Activated T-cell treated with anti-CD3 and anti-CD28 coated beads for 24 hours (primary cell): ENCODE measurements at places on chromosomes 5 and 9.

DNA sequence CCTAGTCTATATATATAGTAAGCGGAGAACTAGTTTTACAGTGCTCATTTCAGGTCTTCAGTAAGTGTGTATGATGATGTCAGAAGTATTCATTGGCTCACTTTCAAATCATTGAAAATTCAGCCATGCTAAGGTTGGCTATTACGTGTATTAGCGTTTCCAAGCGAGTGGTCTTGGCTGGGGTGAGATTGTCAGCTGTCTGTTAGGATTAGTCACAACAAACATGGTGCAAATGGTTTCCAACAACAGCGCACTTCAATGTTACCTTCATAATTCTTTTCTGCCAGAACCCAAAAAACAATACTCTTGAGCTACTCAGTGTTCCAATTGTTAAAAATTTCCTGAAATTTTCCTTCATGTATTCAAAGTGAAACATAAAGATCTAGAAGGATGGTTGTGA lies 283.0 kb downstream of the AOPEP start:
- no peak for DNase-seq

- no peak for DNase-seq
Measured at GRCh38 chr9:17962747-17963146, 383.9 kb downstream of the SH3GL2 start.

GRCh38 chr5:87053146-87053545 lies 214.5 kb upstream of the RASA1 start:
- DNase-seq = no peak

DNA sequence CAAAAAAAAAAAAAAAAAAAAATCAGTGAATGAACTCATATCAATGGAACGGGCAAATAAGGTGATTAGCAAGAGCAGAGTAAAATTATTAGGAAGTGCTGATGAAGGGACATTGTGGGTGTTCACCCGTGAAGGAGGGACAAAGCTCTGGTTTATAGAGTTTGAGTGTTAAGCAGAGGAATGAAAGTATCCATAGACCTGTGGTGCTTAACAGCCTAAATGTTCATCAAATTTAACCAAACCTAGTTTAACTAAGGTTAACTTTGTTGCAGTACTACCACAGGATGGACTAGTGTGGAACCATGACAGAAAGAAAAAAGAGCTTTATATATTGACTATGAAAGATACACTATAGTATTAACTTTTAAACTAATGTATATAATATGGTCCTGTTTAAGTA lies 44.1 kb upstream of the TNFAIP8 start:
- DNase-seq = no peak

DNA sequence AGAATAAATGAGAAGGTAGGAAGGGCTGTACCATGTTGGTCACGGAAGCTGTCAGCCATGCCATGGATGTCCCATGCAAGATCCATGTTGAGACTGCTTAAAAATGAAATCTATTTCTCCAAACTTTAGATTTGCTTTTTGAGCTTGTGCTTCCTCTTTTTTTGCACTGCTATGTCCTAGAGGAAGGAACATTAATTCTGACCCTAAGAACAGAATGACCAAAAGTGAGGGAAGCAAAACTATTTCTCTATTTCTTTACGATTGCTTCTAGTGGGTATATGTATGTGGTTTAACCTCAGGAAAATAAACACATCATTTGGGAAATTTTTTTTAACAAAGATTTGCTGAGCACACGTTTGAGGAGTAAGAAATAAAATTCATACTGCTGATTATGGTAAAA lies 84.6 kb downstream of the USP20 start:
- DNase-seq = no peak

- no peak for DNase-seq
Measured at GRCh38 chr9:112005939-112006338, 109.3 kb downstream of the UGCG start.

GRCh38 chr5:10808347-10809226 lies 47.6 kb upstream of the DAP start:
- no peak for DNase-seq

- no peak for DNase-seq
Measured at GRCh38 chr9:133221177-133221809, 12.2 kb upstream of the OBP2B start.

- no peak for DNase-seq
Measured at GRCh38 chr5:56415356-56415765, 182.2 kb upstream of the ANKRD55 start.
